ENCODE measurements at places on chromosomes 1 and 21.
A peak's percentile ranks its signal among the peaks of the same experiment; 100 is the strongest.

- DNase-seq: no peak
Measured at GRCh38 chr1:203626910-203627246, 246 bp downstream of the ATP2B4 start.

GRCh38 chr1:157830887-157831286 lies 10.7 kb downstream of the CD5L start:
- no peak for DNase-seq

- DNase-seq: peak; percentile 98
Measured at GRCh38 chr1:8396786-8397406, 79.0 kb downstream of the SLC45A1 start.

DNA sequence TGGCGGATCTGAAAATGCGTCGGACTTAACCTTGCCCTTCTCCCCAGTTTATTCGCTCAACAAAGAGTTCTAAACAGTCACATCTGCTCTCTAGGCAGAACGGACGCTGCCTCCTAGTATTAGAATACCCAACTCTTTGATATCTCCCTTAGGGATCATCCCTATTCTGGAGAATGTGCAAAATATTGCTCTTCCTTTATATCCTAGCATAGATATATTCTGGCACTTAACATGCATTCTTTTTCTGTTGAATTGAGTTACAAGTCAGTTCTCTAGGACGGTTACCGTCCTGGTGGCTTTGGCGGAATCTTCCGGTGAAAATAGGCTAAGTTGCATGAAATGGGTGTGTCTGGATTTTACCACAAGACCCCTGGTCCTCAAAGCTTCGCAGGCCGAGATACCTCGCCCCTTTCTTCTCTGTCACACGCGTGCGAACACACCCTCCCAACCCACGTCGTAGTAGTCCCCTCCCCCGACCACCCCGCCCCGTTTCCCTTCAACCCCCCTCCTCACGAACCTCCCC lies 501 bp upstream of the DNAJC6 start:
- DNase-seq: no peak

DNA sequence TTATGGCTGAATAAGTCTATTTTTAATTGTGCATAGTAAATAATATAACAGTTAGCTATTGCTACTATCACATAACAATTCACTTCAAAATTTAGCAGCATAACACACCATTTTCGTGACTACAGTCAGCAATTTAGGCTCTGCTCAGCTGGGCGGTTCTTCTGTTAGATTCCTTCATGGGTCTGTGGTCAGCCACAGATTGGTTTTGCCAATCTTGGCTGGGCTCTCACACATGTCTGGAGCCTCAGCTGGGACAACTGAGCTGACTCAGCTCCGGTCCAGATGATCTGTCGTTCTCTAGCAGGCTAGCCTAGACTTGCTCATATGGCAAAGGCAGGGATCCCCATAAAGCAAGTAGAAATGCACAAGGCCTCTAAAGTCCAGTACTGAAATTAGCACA lies 15.1 kb upstream of the CDC42BPA start:
- peak; percentile 89 for DNase-seq

DNA sequence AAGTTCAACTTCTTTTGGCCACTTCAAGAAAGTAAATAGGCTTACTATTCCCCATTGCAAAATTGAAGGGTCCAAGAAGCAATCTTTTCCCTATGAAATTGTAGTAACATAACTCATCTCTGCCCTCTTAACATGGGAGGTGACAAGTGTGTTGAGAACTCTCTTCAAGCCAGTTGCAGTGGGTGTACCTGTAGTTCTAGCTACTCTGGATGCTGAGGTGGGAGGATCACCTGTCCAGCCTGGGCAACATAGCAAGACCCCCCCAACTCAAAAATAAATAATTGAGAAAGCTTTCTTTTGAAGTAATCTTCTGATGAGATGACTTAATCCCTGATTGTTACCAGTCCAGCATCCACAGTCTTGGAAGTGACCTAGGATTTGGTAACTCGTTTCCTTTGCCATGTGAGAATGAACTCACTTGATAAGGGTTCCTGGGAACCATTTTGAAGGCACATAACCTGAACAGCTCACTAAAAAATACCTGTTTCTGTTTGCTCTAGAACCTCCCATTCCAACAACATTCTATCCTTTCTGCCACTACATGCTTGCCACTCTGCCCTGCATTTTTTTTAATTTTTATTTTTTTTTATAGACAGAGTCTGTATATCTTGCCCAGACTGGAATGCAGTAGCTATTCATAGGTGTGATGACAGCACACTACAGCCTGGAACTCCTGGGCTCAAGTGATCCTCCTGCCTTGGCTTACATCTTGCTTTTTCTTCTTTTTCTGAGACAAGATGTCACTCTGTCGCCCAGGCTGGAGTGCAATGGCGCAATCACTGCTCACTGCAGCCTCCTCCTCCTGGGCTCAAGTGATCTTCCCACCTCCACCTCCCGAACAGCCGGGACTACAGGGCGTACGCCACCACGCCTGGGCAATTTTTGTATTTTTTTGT lies 1.4 kb upstream of the IPO9 start:
- no peak for DNase-seq

- DNase-seq: peak; percentile 19
Measured at GRCh38 chr1:248140846-248141245, 4.1 kb upstream of the OR2M5 start.

GRCh38 chr1:50666849-50667248 lies 243.6 kb upstream of the DMRTA2 start:
- DNase-seq: no peak

GRCh38 chr1:182340233-182341058 lies 51.1 kb downstream of the GLUL start:
- no peak for DNase-seq

DNA sequence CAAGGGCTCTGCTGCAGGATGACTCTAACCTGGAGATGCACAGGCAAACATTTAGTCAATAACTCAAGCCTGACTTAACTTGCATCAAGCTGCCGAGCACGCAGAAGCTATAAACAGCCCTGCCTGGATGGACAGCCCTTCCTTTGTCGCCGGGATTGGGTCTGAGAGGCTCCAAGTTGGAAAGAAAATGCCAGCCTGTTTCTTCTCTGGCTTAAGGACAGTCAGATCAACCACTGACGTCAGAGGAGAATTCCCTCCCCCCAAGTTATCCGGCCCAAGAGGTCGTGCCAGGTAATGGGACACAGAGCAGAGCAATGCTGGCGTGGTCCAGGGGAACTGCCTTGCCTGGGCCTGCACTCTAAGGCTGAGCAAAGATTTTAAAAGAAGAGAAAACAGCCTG lies 27.1 kb upstream of the LRRC38 start:
- DNase-seq: no peak

DNA sequence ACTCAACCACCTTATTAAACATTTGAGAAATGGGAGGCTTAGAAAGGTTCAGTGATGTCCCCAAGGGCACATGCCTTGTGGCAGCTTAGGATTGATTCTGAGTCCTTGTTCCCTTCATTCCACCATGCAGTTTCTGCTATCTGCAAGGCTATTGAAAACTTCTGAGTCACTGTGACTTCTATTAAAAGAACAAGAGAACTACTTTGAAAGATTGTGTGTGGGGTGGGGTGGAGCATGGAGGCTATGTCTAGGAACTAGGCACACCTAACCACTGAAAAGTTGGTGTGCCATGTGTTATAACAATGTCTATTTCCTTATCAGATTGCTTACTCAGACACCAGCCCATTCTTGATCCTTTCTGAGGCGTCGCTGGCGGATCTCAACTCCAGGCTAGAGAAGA lies 10.8 kb downstream of the MTARC1 start:
- DNase-seq: peak; percentile 25

- DNase-seq: no peak
Measured at GRCh38 chr1:56494306-56494705, 85.1 kb downstream of the PLPP3 start.

All from mammary epithelial cell (primary cell).